ENCODE measurements at places on chromosomes 11 and 22. TPM values are rescaled to one million over a fixed set of nuclear protein-coding genes. Genes with fewer than 3 reads are reported as not detected.

DNA sequence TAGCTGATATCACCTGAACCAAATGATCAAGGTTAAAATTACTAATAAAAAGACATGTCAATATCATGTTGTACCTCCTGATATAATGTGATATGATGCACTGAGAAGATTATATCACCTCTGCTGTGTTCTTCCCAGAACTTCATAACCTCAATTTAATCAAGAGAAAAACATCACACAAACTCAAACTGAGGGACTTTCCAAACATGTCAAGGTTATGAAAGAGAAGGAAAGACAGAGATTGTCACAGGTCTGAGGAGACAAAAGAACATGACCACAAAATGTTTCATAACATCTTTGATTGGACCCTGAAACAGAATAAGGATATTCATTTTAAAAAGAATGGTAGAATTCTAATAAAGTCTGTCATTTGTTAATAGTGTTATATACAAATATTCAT lies 43.0 kb upstream of the CFAP300 start:
- no peak for DNase-seq

- DNase-seq = peak; percentile 14
Measured at GRCh38 chr11:128653801-128654231, 40.1 kb upstream of the FLI1 start.

GRCh38 chr11:75689863-75690609 lies 21.2 kb upstream of the MAP6 start:
- DNase-seq = no peak

DNA sequence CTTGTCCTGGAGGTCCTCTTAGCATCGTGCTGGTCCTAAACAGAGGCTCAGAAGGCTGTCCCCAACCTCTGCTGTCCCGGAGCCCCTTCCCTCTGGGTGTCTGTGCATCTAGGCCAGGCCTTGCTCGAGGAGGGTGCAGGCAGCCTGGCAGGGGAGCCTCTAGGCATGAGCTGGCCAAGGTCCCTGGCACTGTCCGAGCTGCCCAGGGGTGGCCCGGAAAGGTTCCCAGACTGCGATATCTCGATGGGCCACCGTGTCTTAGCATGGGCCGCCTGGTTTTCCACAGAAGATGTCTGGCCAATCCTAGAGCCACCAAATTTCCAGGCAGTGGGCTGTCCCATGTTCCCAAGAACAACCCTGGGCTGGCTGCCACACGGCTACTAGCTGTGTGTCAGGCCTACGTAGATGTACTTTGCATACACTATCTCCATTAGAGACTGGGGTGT lies 24.6 kb upstream of the SMIM38 start:
- DNase-seq = no peak

DNA sequence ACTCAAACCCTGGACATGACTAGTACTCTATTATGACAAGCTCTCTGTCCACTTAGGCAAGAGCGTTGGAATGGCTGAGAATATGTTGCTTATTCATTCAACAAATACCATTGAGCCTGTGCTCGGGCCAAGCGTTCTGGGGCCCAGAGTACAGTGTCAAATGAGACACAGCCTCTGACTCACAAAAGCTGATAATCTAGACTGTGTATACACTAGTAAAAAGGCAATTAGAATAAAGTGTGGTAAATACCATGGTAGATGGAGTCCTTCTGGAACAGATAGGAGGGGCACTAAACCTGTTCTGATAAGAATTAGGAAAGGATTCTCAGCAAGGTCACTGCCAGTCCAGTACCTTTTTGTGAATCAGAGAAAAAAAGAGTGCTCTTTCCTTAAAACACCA lies 24.7 kb downstream of the KCNE3 start:
- DNase-seq = no peak

DNA sequence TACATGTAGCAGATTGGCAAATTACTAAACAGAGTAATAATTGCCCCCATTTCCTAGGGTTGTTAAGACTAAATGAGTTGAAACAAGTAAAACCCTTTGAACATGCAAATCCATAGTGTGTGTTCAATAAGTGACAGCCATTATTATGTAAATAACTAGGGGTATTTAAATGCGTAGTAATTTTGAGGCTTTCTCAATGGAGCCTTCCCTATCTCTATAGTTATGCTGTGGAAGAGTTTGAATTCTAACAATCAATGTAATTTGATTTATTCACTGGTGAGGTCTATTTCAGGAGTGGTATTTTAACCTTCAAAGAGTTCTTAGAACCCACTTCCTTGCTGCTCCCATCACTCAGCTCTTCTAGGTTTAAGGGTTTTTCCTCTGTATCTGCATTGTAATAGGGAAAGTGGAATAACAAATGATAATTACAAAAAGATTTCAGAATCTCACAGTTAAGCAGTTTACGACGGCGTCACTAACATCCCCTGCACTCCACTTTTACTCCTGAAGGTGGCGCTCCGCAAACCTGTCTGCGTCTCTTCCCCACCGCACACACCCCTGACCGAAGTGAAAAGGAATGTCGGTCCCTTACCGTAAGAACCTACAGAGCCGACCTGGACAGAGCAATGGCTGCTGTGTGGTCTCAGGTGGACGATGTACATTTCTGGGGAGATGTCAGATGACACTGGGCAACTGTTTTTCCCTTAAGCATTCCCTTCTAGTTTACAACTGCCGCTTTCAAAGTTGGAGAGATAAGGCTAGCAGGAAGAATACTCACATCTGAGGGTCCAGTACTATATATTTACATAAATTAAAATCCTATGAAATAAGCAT lies 80.8 kb downstream of the ZC3H12C start:
- peak; percentile 54 for DNase-seq

DNA sequence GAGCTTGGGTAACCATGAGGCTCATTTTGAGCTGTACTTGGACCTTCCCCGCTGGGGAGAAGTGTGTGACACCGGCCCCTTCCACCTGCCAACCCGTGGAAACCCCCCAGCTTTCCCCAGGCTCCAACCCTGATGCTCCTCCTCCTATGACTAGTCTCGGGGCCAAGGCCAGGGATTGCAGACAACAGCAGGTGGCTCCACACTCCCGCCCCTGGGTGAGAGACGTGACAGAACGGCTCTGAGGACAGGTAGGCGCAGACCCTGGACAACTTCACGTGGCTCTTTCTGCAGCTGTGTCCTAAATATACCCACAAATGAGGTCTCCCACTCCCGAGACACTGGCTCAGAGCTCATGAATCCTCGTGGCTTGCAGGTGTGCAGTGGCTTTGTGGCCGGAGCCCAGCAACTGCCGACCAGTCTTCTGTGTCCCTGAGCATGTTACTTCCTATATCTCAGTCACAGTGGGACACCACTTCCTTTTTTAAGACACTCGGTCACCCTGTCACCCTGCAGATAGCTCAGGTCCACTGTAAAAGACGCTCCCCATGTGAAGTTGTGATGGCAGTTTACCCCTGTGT lies 55.2 kb downstream of the NECTIN1 start:
- DNase-seq = peak; percentile 35

DNA sequence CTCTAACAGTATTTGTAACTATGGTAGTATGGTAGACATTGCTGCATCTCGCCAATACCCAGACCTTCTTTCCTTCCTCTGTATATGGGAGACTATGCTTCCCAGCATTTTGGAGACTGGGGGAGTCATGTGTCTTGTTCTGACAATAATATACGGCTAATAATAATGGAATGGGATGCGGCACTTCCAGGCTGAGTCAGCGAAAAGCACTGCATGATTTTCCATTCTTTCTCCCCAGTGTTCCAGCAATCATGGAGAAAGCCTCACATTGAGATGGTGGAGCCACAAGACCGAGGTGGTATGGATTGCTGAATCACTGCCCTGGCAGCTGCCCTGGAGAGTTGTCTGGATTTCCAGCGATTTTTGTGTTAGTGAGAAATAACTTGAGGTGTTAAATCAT lies 77.1 kb upstream of the FIBIN start:
- no peak for DNase-seq

DNA sequence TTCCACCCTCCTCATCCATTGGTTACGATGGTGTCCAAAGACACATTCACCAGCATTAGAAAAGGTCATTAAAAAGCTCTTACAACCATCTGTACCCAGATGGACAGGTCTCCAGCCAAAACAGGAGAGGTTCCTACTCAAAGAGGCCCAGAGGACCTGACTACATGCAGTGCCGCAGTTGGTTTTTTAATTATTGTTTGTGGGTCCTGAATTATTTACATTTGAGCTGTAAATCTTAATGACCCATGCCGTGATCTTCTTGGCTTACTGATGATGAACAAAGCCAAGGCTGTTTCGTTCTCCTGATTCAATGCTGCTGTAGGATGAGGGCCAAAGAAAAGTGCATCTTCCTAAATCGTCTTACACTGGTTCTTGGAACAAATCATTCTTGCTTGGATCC lies 83.7 kb downstream of the CADM1 start:
- DNase-seq = no peak

- DNase-seq = peak; percentile 79
Measured at GRCh38 chr22:36331912-36332622, 55.7 kb downstream of the MYH9 start.

Gene PDE2A
- 18.6 TPM for total RNA-seq

DNA sequence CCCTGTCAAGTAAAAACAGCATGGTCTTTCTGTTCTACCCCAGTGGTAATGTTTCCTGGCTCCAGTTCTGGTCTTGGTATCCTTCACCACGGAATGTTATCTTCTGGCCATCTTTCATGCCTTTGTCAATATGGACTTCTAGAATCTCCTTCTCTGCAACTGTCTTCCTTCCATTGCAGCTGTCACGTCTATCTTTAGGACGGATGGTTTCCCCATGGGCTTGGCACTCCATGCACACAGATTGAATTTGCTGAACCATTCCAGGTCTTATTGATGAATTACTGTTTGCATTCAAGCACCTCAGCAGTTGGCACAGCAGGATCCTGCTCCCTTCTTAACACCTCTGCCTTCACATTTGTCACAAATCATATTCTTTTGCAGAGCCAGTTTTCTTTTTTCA lies 44.9 kb upstream of the SLC25A18 start:
- peak; percentile 80 for DNase-seq

GRCh38 chr11:66607126-66607834 lies 9.2 kb upstream of the RBM14 start:
- peak; percentile 45 for DNase-seq

- no peak for DNase-seq
Measured at GRCh38 chr11:71917646-71918140, 10.7 kb downstream of the XNDC1N start.

Gene KRTAP5-10
- total RNA-seq = not detected

Measured in myocyte (in vitro differentiated cells).